ENCODE measurements at places on chromosomes 1 and 21. TPM values are rescaled to one million over a fixed set of nuclear protein-coding genes. Genes with fewer than 3 reads are reported as not detected.

MNDA gene
- not detected for total RNA-seq

RFX5 gene
- 24.1 TPM for total RNA-seq

CBS gene
- total RNA-seq: 47.5 TPM

KIAA0040 gene
- total RNA-seq: 3.8 TPM

FLG gene
- not detected for total RNA-seq

BACE2 gene
- 24.6 TPM for total RNA-seq

CAMK1G gene
- total RNA-seq: not detected

AKNAD1 gene
- not detected for total RNA-seq

RC3H1 gene
- 11.8 TPM for total RNA-seq

EXTL1 gene
- total RNA-seq: not detected

All from cardiac atrium fibroblast (primary cell).